ENCODE measurements at places on chromosomes 3 and 15.

- DNase-seq, result peak; percentile 19
Observed at GRCh38 chr15:54681584-54681983, 515.2 kb downstream of the RSL24D1 start.

DNA sequence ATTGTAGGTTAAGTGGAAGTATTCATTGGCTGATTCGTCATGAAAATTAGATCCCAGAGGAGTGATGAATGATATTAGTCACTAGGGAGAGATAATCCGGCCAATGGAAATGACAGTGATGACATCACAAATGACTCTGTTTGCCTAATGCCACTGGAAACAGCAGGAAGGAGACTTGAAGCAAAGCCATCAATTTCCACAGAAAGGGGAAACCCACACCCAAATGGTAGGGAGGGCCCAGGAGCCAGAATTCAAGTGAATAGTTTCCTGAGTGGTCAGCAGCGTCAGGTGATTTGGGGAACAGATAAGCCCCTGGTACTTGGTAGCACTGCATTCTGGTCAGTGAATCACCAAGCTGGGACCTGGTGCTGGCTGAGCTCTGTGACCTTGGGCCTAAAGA lies 3.3 kb upstream of the ADAMTS9 start:
- no peak for DNase-seq

GRCh38 chr15:59570315-59570714 lies 41.3 kb upstream of the GCNT3 start:
- DNase-seq, result no peak

DNA sequence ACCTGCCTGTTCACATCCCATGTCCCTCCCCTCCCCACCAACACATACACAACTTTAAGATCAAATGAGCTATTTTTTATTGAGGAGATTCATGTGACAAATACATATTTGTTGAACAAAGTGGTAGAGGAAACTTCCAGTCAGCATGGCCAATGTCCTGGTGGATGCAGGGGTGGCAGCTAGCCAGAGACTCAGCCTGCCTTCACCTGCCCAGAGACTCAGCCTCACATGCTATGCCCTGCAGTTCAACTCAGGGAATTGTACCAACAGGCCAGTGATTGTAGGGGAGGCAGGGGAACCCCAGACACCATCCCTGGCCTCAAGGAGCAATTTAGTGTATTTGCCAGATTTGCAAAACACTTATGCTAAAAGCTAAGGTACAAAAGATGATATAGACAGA lies 136.6 kb downstream of the OPA1 start:
- no peak for DNase-seq

GRCh38 chr15:89131731-89132130 lies 43.5 kb downstream of the ABHD2 start:
- peak; percentile 66 for DNase-seq

DNA sequence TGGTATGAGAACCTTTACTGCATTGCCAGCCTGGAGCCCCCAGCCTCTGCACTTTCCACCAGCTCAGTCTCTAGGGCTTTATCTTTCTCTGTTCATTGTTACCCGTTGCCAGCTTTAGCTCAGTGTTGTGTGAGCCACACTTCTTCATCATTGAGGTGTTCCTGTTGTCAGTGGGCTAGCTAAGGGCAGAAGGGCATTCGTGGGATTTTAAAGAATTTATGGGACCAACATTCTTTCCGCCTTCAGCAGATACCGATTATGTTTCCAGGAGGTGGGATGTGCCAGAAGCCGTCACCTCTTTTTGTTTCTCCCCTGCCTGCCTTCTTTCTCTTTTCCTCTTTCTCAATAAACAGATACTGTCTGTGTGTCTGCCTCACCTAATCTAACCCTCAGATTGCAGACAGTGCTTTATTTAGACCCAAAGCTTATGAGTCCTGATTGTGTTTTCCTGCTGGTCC lies 64.5 kb downstream of the PGPEP1L start:
- DNase-seq, result no peak

- DNase-seq, result no peak
Observed at GRCh38 chr15:59548501-59549226, 62.9 kb upstream of the GCNT3 start.

DNA sequence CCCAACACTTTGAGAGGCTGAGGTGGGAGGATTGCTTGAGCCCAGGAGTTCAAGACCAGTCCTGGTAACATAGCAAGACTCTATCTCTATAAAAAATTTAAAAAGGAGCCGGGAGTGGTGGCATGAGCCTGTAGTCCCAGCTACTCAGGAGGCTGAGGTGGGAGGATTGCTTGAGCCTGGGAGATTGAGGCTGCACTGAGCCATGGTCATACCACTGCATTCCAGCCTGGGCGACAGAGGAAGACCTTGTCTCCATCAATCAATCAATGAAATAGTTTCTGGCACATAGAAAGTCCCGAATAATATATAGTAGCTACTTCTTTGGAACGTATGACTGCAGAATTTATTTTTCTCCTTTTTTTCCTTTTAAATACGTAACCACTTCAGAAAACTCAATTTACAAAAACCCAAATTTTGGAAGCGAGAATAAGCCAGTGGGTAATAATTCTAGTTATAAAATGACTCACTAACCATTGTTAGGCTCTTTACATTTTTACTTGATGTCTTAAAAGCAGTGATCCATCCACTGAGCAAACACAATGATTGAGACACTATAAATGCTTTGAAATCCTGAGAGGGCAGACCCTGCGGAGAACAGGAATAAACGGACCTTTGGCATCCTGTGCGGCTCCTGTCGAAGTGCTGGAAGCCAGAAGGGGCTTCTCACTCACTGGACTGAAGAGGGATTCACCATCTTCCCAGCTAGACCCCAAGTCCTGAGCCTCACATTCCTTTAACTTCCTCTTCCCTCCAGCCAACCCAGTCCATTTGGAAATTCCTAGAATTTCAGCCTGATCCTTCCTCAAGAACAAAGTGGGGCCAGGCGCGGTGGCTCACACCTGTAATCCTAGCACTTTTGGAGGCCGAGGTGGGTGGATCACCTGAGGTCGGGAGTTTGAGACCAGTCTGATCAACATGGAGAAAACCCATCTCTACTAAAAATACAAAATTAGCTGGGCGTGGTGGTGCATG lies 68.4 kb upstream of the MFGE8 start:
- no peak for DNase-seq

- no peak for DNase-seq
Observed at GRCh38 chr3:57966829-57967228, 41.4 kb upstream of the FLNB start.

DNA sequence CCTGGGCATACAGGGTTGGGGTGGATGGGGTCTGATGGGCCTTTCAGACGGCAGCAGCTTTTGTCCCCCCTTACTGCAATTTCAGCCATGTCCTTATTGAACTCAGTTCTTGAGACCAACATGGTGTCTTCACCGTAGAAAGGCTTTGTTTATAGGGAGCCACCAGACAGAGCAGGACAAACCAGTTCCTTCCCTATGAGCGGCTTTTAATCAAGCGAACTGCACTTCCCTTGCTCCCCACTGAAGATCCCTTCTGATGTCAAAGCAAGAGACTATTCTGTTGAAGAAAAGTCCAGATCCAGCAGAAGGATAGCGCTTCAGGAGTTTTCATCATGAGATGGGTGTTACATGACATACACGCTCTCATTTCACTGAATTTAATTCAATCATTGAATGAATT lies 100.4 kb downstream of the CD47 start:
- DNase-seq, result no peak

All from suppressor macrophage (primary cell).